ENCODE measurements at places on chromosomes 6 and 20.
A peak's percentile ranks its signal among the peaks of the same experiment; 100 is the strongest.

GRCh38 chr20:63064745-63065711 lies 58.3 kb upstream of the BHLHE23 start:
- no peak for DNase-seq

DNA sequence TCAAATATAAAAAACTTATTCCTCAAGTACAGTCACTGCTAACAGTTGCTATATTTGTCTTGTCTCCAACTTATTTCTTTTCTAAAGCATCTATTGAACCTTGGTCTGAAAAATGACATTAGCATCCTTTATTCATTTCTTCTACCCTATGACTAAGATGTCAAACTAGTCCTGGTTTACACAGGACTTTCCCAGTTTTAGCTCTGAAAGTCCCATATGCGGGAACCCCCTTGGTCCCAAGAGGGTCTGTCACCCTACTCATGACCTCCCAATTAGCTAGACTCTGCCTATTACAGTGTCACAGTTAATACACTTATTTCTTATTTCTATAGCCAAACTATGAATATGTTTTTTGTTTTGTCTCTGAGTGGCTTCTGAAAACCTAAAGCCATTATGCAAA lies 37.1 kb downstream of the PLEKHG1 start:
- DNase-seq: no peak

- no peak for DNase-seq
Measured at GRCh38 chr6:43768983-43769525, 957 bp upstream of the VEGFA start.

DNA sequence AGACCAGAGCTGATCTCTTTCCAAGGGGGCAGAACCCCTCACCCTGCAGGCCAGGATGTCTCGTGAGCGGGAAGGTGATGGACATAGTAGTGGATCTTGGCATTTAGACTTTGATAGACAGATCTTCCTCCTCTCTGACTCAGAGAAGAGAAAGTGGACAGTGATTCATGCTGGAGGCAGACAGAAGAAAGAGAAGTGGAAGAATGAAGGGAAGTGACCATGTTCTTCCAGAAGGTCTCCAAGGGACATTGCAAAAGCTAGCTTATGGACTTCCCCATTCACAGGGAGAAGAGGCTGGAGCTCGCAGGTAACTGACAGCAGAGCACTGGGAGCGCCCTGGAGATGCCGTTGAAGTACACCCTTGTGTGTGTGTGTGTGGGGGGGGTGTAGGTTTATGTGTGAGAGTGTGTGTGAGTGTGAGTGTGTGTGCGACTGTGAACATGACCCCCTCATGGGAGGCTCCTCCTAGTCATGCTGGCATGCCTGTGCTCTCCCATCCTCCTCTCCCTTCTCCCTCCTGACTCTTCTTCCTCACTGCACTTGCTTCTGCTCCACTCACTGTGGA lies 8.0 kb upstream of the RAET1L start:
- DNase-seq: no peak

DNA sequence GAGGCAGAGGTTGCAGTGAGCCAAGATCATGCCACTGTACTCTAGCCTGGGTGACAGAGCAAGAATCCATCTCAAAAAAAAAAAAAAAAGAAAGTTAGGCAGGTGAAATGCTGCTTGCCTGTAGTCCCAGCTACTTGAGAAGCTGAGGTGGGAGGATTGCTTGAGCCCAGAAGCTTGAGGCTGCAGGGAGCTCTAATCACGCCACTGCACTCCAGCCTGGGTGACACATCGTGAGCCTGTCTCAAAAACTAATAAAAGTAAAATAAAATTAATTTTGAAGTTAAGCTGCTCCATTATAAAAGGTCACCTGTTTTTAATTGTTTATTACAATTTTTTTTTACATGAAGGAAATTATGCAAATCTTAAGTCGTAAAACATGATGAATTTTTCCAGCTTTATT lies 23.2 kb upstream of the SAMHD1 start:
- DNase-seq: no peak

- no peak for DNase-seq
Measured at GRCh38 chr20:2112910-2113309, 11.3 kb downstream of the STK35 start.

GRCh38 chr20:57048027-57048869 lies 218.2 kb downstream of the BMP7 start:
- no peak for DNase-seq

GRCh38 chr20:18288749-18289267 lies 481 bp downstream of the ZNF133 start:
- DNase-seq: no peak

DNA sequence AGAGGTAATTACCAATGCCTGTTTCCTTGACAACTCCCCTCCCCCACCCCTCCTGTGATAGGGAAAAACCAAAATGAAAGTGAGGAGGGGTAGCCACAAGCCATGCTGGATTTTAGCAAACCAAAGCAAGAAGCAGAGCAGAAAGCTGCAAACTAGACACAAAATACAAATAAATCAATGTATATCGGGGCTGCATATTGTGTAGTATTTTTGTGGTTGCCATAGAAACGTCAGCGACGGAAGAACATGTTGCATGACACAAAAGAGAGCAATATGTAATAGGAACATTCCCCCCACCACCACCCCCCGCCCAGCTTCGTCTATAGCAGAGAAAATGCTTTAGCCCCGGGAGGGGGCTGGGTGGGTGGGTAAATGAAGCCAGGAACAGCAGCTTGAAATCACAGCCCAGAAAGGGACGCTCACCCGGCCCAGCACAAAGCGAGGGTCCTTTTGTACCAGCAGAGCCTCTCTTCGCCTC lies 548 bp downstream of the AGPAT4 start:
- peak; percentile 12 for DNase-seq

DNA sequence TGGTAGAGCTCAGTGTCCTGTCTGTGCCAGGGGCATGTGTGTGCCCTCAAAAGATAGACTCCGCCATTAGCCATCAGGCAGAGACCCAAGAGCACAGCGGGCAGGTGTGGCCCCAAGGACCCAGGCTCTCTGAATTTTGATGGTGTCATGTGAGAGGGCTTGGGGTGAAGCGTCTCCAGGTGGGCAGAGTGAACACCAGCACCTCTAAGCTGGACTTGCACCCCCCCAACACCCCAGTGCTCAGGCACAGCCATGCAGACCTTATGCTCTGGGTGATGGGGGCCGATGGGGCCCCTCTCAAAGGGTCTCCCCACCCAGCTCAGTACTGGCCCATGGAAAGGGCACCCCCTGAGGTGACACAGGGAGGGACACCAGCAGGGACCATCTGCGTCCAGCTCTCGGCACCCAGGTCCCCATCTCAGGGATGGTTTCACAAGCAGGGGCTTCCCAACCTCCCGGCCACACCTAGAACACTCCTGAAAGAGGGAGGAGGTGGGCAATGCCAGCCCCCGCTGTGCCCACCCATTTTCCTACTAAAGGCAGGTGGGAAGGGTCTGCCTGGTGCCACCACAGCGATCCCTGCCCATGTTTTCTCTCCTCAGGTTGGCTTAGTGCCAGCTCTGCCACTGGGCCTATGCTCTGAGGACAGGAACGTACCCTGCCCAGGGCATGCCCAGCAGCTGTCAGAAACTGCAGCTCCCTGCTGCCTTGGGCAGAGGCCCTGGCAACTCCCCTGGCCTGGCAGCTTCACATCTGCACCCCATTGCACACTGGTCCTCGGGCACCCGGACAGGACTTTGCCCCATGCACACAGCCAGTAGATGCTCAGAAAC lies 3.5 kb downstream of the CST7 start:
- no peak for DNase-seq

Data from activated CD4-positive, alpha-beta T cell treated with anti-CD3 and anti-CD28 coated beads, Interleukin-2, amount 50 U/mL, for 24 hours (primary cell).